Ovary (tissue), 10 donors: ENCODE measurements at places on chromosomes 4 and X. TPM values are rescaled to one million over a fixed set of nuclear protein-coding genes. Genes with fewer than 3 reads are reported as not detected.

The SOD3 gene
- total RNA-seq: 49.1 TPM

The RPS6KA6 gene
- 7.4 TPM for total RNA-seq

The NCAPG gene
- 0.25 TPM for total RNA-seq

The GLOD5 gene
- total RNA-seq: not detected

DNA sequence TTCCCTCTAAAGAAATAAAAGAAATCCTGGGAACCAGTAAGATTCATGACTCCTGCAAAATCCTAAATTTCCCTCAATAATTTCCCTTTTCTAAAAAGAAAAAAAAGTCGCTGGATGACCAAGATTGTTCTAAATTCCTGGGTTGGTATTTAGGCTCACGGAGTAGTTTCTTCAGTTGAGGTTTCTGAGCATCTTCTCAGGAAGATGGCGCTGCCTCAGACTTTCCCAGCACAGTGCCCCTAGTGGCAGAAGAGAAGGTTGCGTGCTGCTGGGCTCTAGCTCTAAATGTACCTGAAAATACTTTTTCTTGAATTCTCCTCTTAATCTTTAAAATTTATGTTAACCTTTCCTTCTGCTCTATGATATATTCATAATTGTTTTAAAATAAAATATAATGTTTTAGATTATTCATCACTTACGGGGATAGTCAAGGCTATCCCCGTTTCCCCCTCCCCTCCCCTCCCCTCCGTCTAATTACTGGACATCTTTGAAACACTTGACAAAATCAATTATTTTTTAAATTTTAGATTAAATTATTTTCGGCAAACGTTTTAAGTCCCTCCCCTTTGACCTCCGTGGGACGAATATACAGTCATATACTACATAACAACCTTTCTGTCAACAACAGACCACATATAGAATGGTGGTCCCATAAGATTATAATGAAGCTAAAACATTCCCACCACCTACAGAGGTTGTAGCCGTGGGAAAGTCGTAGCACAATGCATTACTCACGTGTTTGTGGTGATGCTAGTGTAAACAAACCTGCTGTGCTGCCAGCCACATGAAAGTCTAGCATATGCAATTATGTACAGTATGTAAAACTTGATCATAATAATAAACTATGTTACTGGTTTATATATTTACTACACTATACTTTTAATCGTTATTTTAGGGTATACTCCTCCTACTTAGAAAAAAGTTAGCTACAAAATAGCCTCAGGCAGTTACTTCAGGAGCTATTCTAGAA lies 41.0 kb upstream of the GATB start:
- H3K27ac ChIP-seq: no peak overlapping the region
- DNase-seq: no peak
- no peaks in the 10 kb centered on the region for H3K27me3 ChIP-seq

DNA sequence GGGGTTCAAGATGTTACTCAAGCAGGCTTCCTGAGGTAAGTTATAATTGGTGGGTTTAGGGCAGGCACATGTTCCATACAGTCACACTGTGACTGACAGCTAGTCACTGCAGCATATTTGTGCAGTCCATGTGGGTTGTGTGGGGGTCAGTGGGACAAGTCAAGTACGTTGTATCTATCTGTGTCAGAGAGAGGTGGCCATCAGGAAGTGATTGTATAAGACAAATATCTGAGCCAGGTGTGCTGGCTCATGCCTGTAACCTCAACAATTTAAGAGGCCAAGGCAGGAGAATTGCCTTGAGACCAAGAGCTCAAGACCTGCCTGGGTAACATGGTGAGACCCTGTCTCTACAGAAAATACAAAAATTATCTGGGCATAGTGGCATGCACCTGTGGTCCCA lies 509.3 kb downstream of the CENPC start:
- DNase-seq: no peak
- H3K4me3 ChIP-seq: no peak overlapping the region
- no peaks in the 10 kb centered on the region for H3K27me3 ChIP-seq
- no peaks in the 10 kb centered on the region for H3K36me3 ChIP-seq
- no peaks in the 10 kb centered on the region for H3K4me1 ChIP-seq

- no peaks in the 10 kb centered on the region for H3K27me3 ChIP-seq
- DNase-seq: no peak
- no peak overlapping the region for H3K27ac ChIP-seq
- H3K4me3 ChIP-seq: no peak overlapping the region
Measured at GRCh38 chr4:85826060-85826678, 351.2 kb downstream of the ARHGAP24 start.
